Gastrocnemius medialis (tissue), 4 donors: ENCODE measurements at places on chromosomes 6 and 20. TPM values are rescaled to one million over a fixed set of nuclear protein-coding genes. Genes with fewer than 3 reads are reported as not detected.

The STXBP5 gene
- 21.7 TPM for total RNA-seq

The MYB gene
- total RNA-seq, result 0.16 TPM

The ZNF165 gene
- not detected for total RNA-seq

The MUCL3 gene
- not detected for total RNA-seq

The C20orf202 gene
- 0.24 TPM for total RNA-seq

The SULF2 gene
- 16.0 TPM for total RNA-seq
